Activated CD4-positive, alpha-beta T cell treated with anti-CD3 and anti-CD28 coated beads, Interleukin-2, amount 50 U/mL, for 4 hours (primary cell): ENCODE measurements at places on chromosomes 11 and 22.

- no peak for DNase-seq
Observed at GRCh38 chr11:12981676-12982522, 27.2 kb upstream of the RASSF10 start.

- DNase-seq, result no peak
Observed at GRCh38 chr11:128689591-128689947, 4.3 kb upstream of the FLI1 start.

DNA sequence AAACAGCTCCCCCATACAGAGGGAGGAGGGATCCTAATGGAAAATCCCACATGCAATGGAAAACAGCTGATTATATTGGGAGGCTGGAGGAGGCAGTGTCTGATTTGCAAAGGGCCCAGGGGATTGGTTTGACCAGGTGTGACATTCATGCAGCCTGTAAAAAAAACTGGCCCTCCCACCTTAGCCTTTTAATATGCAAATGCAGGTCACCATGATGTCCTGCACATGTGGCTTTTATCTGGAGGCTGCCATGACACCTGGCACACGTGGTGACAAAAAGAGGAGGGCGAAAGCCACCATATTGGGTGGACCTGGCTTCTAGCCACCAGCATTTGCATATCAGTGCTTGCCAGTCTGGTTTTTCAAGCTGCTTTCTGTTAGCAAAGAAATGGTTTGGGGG lies 48.5 kb downstream of the ZNF280B start:
- DNase-seq, result no peak

GRCh38 chr22:44523981-44524759 lies 26.1 kb upstream of the RTL6 start:
- DNase-seq, result no peak

- DNase-seq, result no peak
Observed at GRCh38 chr11:74641905-74642304, 49.5 kb downstream of the POLD3 start.

GRCh38 chr11:36586543-36586942 lies 7.8 kb upstream of the IFTAP start:
- no peak for DNase-seq
